ENCODE measurements at places on chromosomes 3 and 15. TPM values are rescaled to one million over a fixed set of nuclear protein-coding genes. Genes with fewer than 3 reads are reported as not detected.

DNA sequence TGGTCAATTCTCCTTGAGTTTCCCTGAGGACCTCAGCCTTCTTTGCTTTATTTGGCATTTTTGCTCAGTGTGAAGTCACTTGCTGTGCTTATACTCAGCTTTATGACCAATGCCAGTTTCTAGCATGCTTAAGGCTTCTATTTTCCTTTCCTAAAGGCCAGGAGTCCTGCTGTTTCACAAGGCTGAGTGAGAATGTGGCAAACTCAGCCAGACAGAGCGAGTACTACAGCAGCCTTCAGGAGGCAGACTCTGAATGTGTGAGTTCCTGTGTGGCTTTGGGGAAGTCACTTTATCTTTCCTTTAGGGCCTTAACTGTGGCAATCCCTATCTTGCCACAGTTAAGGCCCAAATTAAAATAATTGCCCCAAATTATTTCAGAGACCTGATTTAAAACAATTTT, 213.2 kb upstream of the MRPL3 start:
- DNase-seq, result no peak

DNA sequence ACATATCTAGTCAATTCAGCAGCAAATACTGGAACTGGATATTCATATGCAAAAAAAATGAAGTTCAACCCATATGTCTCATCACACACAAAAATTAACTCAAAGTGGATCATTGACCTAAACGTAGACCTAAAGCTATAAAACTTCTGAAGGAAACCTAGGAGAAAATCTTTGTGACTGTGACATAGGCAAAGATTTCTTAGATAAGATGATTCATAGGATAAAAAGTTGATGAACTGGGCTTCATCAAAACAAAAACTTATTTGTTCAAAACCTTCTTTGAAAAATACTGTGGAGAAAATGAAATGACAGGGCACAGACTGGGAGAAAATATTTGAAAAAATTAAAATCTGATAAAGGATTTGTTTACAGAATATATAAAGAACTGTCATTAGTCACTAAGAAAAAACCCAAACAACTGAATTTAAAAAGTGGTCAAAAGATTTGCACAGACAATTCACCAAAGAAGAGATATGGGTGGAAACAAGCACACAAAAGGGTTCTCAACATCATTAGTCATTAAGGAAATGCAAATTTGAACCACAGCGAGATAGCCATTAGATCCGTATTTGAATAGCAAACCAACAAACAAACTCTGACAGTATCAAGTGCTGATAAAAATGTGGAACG, 62.8 kb downstream of the ITGB5 start:
- DNase-seq, result no peak

DNA sequence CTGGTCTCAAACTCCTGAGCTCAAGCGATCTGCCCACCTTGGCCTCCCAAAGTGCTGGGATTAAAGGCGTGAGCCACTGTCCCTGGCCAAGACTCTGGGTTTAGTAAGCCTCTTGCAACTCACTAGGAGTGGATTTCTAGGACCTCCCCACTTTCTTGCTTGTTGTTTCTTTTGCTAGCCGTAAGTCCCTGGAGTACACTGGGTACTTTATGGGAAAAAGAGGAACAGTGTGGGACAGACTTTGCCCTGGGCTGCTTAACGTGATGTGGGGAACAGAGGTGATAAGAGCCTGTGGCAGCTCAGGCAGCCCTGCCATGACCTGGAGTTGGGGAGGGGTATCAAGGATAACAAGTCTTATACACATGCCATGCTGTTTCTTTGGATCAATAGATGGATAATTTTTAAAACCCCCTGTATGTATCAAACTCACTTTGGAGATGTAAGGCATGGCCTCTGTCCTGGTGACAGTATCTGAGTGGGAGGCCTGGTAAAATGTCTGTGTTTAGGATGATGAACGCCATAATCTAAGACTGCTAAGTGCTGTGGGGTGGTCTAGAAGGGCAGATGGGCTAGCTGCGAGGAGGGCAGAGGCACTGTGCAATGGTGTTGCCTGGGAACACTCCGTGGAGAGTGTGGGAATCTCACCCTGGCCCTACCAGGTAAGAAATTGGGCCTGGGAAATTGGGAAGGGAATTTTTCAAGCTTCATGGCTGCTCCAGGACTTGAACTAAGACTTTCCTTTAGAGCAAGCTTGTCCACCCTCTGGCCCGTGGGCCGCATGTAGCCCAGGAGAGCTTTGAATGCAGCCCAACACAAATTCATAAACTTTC, 54.8 kb downstream of the SMAD3 start:
- DNase-seq, result no peak

DNA sequence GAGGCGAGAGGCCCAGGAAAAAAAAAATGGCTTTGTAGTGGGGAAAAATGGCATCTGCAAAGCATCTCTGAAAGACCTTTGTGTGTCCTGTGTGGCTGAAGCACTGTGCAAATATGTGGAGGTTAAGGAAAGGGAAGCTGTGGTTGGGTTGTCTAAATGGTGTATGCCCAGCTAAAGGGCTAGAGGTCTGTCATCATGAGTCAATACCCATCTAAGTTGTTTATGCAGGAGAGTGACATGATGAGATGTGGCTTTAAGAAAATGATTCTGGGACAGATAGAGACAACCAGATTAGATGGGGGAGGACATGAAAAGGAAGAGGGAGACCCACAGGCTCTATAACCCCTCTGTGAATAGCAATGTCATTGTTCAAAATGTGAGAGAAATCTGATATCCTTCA, 280.7 kb downstream of the MFSD1 start:
- DNase-seq, result no peak

The MYRIP gene
- 0.29 TPM for total RNA-seq

All from progenitor cell of endocrine pancreas (in vitro differentiated cells).